ENCODE measurements at places on chromosomes 11 and 22.
A peak's percentile ranks its signal among the peaks of the same experiment; 100 is the strongest.

DNA sequence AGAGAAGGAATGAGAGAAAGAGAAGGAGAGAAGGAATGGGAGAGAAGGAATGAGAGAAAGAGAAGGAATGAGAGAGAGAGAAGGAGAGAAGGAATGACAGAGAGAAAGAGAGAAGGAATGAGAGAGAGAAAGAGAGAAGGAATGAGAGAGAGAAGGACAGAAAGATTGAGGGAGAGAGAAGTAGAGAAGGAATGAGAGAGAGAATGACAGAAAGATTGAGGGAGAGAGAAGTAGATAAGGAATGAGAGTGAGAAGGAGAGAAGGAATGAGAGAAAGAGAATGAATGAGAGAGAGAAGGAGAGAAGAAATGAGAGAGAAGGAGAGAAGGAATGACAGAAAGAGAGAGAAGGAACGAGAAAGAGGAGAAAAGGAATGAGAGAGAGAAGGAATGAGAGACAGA, 34.1 kb upstream of the APOL5 start:
- DNase-seq = no peak

GRCh38 chr11:11931461-11932055, 76.9 kb downstream of the DKK3 start:
- DNase-seq = peak; percentile 32

- DNase-seq = no peak
Observed at GRCh38 chr11:23124996-23125395, 264.7 kb upstream of the CCDC179 start.

DNA sequence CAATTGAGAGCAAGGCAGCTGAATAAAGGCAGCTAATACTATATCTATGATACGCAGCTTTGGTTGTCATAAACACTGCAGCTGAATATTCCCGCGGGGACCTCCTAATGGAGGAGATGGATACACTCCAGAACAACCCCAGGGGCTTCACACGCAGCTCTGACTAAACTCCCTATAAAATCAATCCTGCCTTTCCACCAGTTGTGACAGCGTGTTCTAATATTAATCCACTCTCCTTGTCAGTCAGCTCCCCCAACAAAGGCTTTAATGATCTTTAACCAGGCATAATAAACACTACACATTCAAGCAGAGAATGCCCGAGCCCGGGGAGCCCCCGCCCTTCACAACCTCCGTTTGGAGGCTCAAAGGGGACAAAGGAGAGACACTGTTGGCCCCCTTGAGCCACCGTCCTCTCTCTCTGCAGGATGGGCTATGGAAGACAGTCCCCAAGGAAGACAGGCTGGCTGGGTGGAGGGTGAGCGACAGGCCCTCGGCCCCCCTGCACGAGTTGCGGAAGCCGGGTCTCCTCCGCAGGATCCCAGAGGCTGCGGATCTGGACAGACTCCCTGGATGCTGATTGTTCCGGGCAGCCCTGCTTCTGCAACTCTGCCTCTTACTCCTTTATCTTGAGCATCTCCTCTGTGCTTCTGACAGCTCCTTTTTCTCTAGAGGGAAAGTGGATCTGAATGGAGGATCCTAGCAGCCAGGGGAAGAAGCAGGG, 565.2 kb downstream of the BUD13 start:
- DNase-seq = no peak

- no peak for DNase-seq
Observed at GRCh38 chr11:63970902-63971301, 3.5 kb upstream of the COX8A start.

- DNase-seq = no peak
Observed at GRCh38 chr11:118434123-118434552, 2.2 kb upstream of the KMT2A start.

DNA sequence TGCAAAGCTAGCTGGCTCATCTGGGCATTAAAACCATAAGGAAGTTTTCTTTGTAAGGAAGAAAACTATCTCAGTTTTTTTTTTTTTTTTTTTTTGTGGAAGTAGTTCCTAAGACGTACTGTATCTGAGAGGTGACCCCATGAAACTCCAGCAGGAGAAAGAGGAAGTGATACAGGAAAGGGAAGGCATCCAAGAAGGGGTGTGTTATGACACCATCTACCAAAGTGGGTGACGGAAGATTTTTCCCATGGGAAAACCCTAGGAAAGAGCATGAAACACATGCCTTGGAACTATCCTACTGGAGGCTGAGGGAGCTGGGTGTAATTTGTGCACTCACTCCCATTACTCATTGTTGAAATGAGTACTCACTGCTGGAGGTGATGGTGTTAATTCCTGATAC, 63.8 kb upstream of the ARHGAP20 start:
- DNase-seq = no peak

DNA sequence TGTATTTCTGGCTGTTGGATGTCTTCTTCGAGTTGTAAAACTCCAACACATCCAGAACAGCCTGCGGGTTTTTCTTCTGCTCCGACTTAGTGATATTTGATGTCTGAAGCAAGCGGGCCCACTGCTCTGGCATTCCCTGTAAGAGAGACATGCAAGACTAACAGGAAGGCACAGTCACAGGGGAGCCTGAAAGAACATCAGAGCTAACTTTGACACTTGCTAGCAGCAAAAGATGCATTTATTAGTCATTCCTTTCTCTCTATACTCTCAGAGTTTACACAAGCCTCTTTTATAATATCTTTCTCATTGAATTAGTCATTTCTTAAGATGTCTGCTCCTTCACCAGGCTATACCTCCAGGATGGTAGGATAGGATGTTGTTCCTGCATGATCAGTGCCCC, 77.8 kb upstream of the GDPD4 start:
- DNase-seq = no peak

GRCh38 chr11:121244884-121245283, 47.7 kb upstream of the SC5D start:
- DNase-seq = no peak

GRCh38 chr11:11589437-11589836, 32.4 kb downstream of the GALNT18 start:
- DNase-seq = no peak

- peak; percentile 72 for DNase-seq
Observed at GRCh38 chr11:47688111-47688510, 27.1 kb downstream of the AGBL2 start.

GRCh38 chr11:103433386-103434072, 324.3 kb downstream of the DYNC2H1 start:
- DNase-seq = no peak

DNA sequence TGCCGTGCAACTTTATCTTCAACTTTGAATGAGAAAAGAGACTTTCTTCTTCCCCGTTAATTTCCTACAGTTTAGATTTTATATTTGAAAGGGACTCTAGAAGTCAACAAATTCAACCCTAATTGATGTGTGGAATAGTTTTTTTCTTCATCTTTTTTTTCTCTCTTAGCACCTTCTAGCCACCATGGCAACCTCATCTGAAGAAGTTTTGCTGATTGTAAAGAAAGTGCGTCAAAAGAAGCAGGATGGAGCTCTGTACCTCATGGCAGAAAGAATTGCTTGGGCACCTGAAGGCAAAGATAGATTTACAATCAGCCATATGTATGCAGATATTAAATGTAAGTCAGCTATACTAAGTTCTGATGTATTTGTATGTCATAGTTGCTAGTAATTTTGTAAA, 10.5 kb downstream of the GTF2H1 start:
- no peak for DNase-seq

DNA sequence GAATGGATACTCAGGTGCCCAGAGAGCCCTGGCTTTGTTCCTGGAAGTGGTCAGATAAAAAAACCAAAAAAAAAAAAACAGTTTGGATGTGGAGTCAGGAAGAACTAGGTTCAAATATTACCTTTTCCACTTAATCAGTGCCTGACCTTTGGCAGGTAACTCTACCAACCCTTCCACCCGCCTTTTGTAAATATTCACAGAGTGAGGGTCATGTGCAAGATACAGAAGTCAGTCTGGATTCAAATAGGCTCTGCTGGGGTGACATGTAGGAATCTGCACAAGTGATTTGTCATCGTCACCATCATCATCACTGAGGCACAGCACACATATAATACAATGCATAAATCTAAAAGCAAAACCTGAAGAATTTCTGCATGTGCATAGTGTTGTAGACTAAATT, 490.7 kb downstream of the MIAT start:
- no peak for DNase-seq

DNA sequence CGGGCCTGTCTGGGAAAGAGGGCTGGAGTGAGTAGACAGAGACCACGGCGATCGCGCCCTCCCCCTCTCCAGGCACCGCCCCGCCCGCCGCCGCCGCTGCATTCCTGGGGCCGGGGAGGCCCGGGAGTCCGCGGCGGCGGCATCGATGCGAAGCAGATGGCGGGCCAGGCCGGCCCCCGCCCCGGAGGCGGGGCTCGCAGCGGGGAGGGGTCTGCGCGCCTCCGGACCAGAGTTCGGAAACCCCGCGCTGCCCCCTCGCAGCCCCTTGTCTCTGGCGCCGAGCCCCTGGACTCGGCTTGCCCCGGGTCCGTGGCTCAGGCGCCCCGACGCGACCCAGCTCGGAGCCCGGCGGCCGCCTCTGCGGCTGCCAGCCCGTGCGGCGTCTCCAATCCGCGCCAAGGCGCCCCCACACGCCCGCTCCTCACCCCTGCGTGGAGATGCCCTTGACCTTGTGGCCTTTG, 1.3 kb downstream of the SCARF2 start:
- no peak for DNase-seq

DNA sequence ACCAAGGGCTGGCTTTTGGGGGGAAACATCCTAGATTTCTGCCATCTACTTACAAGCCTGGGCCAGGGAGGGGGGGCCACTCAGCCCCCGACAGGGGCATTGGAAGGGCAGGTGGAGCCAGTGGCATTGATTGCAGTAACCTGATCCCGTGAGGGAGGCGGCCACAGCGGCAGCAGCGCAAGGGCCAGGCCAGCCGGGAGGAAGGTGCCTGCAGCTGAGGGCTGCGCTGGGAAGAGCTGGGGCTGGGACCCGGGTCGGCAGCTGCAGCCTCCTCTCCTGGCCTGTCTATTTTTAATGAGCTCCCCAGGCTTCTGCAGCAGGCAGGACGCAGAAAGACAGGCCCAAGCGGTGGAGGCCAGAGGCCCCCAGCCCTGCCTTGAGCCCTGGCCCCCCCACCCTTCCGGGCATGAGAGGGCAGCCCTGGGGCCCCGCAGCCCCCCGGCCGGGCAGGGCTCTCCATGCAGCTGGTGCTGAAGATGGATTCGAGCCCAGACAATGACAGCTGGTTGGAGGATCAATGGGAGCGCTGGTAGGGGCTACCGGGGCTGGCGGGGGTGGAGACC, 10.6 kb downstream of the FREY1 start:
- DNase-seq = no peak

DNA sequence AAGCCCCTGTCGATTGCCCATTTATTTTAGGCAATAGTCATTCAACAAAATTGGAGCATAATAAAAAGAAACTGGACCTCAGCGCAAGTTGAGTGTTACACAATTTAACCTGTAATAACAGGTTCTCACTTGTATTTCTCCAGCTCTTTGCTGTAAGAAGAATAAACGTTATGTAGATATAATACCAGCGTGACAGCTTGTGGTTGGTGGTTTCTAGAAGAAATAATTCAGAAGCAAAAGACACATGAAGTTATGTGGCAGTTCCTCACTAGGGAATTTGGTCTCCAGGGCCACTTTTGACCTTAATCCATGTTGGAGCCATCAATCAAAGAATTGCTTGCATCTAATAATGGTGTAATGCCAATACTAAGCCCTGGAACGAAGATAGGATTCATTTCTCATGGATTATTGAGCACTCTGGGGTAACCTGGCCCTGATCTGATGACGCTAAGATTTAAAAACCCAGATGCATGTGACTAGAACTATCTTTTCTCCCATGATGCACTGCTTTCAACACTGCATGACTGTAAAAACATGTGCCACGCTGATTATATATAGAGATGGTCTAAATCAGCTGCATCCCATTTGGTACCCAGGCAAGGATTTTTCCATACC, 129.7 kb upstream of the LDLRAD3 start:
- DNase-seq = no peak

DNA sequence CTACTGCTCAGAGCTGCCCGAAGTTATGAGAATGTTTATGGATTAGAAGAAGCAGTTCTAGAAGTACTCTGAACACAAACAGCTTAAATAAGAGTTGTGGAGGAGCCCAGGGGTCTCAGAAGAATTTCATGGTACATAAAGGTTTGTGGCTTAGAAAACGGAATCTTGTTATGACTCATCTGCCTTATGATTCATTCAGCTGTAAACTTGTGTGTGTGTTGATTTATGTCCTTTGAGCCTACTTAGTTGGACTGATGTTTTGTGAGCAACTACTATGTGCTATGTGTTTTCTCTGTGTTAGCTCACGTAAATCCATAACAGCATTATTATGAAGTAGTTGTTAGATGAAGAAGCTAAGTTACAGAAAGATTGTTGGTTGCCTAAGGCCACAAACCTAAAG, 203.7 kb downstream of the PGR start:
- DNase-seq = no peak

DNA sequence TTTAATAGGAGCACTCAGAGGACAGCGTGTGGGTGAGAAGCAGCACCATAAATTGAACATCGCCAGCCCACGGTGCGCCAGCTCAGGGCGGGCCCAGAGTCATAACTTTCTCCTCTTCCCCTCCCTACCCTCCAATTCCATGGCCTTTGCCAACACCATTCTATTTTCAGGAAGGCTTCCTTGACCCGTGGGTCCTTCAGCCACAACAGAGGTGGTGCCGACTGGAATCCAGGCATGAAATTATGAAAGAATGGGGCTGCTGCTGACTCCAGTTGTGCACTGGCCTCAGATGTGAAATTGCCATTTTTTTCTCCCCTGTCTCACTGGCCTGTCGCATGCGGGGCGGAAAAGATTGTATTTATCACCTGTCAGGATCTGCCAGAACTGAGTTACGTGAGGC, 345.9 kb downstream of the MIAT start:
- no peak for DNase-seq

DNA sequence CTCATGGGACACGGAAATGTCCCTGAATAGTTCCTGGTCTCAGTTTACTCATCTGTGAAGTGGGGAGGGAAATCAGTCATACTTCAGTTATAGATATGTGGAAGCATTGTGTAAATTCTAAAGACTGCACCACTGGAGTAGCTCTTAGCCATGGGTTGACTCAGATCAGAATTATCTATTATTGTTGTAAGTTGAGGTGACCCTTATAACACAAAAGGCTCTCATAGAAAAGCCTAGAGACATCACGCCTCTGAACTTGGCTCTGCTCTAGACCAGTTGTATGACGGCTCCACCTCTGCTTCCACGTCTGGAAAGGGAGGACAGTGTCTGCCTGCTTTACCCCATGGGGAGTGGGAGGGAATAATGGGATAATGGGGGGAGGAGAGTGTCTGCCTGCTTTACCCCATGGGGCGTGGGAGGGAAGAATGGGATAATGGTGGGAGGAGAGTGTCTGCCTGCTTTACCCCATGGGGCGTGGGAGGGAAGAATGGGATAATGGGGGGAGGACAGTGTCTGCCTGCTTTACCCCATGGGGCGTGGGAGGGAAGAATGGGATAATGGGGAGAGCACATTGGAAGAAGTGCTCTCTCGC, 98.2 kb downstream of the AMOTL1 start:
- DNase-seq = no peak

GRCh38 chr22:49193901-49194465, 633.7 kb downstream of the BRD1 start:
- no peak for DNase-seq

GRCh38 chr11:57277845-57278720, 41.0 kb upstream of the APLNR start:
- DNase-seq = peak; percentile 41

- DNase-seq = no peak
Observed at GRCh38 chr11:73203322-73203721, 14.8 kb upstream of the P2RY2 start.

Measured in AML-193 (cell line).